ENCODE measurements at places on chromosomes 2 and 18. TPM values are rescaled to one million over a fixed set of nuclear protein-coding genes. Genes with fewer than 3 reads are reported as not detected.

DNA sequence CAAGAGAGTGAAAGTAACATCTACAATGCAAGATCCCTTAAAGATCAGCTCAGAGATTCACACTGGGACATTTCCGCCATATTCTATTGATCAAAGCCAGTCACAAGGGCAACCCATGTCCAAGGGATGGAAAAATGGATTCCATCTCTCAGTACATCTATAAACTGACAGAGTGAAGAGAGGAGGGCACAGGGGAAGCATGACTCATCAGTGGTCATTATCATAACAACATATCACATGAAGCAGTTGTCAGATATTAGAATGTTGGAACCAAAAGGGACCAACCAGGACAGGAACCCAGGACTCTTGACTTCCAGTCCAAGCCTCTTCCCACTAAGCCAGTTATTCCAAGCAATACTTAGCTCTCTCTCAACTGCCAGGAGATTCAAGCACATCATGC lies 54.9 kb upstream of the IGFBP2 start:
- H3K36me3 ChIP-seq = no peaks in the 10 kb centered on the region
- H3K4me1 ChIP-seq = peaks cover 9% of the 10 kb centered on the region
- no peak overlapping the region for H3K27ac ChIP-seq
- H3K27me3 ChIP-seq = no peaks in the 10 kb centered on the region
- no peak overlapping the region for H3K4me3 ChIP-seq

- H3K27ac ChIP-seq = peak overlapping the region; percentile 66
- no peak for DNase-seq
- H3K4me3 ChIP-seq = no peak overlapping the region
- no peaks in the 10 kb centered on the region for H3K27me3 ChIP-seq
Measured at GRCh38 chr2:229335877-229336346, 64.8 kb upstream of the PID1 start.

- H3K36me3 ChIP-seq = no peaks in the 10 kb centered on the region
- H3K27me3 ChIP-seq = no peaks in the 10 kb centered on the region
- DNase-seq = peak; percentile 82
- H3K4me1 ChIP-seq = peaks cover 29% of the 10 kb centered on the region
- no peak overlapping the region for H3K4me3 ChIP-seq
Measured at GRCh38 chr2:46970334-46971288, 55.0 kb upstream of the MCFD2 start.

GAL3ST2 gene
- not detected for total RNA-seq

- no peak for DNase-seq
- no peak overlapping the region for H3K4me3 ChIP-seq
- no peaks in the 10 kb centered on the region for H3K4me1 ChIP-seq
- H3K36me3 ChIP-seq = peaks cover 26% of the 10 kb centered on the region
- H3K27ac ChIP-seq = no peak overlapping the region
- no peaks in the 10 kb centered on the region for H3K27me3 ChIP-seq
Measured at GRCh38 chr2:218465987-218466633, 47.2 kb downstream of the VIL1 start.

DNA sequence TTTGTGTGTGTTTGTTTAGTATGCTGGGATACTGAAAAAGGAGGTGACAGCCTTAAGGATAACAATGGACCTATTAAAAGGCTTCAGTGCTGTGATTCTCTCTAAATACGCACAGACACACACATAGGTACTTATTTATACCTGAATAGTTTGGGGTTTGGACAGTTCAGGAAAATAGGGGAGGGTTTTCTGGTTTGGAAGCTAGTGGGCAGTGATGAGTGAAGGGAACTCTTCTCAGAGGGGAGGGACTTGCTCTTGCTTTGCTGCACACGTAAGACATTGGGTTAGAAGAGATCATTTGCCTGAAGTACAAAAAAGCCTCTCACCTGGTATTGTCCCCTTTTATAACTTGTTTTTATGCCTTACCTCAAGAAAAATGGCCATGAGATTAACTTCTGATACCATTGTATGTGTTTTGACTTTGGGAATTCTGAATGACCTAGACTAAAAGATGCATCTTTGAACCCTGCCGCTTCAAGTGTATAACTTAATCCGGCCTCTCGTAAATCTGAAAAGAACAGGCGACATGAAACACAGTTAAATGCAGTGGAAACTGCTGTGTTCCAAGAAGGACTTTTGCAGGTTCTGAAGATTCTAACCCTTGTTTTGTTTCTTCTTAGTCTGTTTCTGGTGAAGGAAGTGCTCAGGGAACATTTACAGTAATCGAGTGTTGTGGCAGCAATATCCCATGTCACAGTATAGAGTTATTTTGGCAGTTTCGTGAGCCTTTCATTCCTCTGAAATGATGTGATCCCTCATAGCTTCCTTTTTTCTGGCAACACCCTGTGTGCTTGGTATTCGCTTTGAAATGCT lies 2.5 kb downstream of the CRIM1 start:
- no peaks in the 10 kb centered on the region for H3K27me3 ChIP-seq
- no peak for DNase-seq

Measured in sigmoid colon (tissue), 7 donors.